ENCODE measurements at places on chromosomes 1 and 21. TPM values are rescaled to one million over a fixed set of nuclear protein-coding genes. Genes with fewer than 3 reads are reported as not detected.

Gene UBL4B
- total RNA-seq: not detected

Gene APCS
- total RNA-seq: not detected

Gene FTCD
- 0.92 TPM for total RNA-seq

Gene ESRRG
- 43.2 TPM for total RNA-seq

Gene OR10Z1
- not detected for total RNA-seq

Gene FOXO6
- 16.2 TPM for total RNA-seq

Gene TNFRSF4
- total RNA-seq: 2.9 TPM

Gene ST6GALNAC5
- 5.2 TPM for total RNA-seq

Gene SPRR2B
- total RNA-seq: not detected

GRCh38 chr1:93615582-93616150, 66.0 kb downstream of the BCAR3 start:
- no peak for DNase-seq

DNA sequence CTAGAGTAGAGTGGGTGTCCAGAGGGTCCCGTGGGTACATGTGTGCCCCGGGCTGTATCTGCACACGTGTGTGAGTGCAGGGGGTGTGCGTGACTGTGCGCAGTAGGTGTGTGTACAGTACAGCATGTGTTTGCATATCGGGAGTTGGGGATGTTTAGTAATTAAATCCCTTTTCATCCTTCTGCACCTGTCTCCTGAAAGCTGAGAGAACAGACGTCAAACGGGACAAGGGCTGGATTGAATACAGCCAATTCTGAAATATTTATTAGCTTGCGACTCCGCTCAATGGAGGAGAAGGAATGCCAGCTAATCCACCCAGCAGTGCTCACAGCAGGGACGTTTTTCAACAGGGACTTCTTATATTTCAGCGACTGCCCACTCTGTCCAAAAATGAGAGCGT, 44.7 kb upstream of the CASZ1 start:
- peak; percentile 79 for DNase-seq

DNA sequence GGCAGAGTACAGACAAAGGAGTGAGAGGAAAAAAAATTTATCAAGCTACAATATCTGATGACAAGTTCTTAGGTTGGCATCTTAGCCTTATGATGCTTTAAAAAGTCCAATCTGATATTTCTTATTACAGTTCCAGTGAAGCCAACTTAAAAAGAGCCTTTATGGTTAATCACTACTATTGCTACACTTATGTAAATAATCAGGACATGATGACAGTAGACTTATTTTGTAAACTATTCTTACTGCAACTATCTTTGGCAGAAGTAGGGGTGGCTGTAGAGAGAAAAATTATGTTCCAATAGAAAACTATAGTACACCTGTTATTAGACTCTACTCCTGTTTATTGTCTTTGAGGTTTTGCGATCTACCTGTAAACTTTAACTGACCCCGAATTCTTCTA, 25.8 kb upstream of the NUF2 start:
- no peak for DNase-seq

GRCh38 chr1:75233302-75233929, 99.2 kb downstream of the LHX8 start:
- DNase-seq: peak; percentile 40

DNA sequence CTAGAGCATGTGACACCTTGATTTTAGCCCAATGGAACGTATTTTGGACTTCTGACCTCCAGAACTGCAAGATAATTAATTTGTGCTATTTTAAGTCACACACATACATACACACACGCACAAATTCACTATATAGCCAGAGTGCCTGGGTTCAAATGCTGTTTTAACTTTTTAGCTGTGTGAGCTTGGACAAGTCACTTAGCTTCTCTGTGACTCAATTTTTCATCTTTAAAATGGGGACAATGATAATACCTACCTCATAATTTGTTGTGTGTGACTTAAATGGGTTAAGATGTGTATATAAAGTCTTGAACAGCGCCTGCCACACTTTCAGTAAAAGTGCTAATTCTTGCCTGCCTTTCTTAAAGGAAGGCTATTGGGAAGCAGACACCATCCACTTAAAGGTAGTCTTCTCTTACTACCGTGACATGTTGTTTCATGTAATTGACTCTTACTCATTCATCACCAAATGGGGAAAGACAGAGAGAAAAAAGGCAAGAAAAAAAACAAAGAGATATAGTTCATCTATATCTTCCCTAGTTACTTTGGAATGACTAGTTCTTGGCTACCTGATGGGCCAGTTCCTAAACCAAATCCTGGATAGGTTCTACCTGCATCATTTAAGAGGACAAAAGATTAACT, 56.3 kb downstream of the SLC30A7 start:
- no peak for DNase-seq

DNA sequence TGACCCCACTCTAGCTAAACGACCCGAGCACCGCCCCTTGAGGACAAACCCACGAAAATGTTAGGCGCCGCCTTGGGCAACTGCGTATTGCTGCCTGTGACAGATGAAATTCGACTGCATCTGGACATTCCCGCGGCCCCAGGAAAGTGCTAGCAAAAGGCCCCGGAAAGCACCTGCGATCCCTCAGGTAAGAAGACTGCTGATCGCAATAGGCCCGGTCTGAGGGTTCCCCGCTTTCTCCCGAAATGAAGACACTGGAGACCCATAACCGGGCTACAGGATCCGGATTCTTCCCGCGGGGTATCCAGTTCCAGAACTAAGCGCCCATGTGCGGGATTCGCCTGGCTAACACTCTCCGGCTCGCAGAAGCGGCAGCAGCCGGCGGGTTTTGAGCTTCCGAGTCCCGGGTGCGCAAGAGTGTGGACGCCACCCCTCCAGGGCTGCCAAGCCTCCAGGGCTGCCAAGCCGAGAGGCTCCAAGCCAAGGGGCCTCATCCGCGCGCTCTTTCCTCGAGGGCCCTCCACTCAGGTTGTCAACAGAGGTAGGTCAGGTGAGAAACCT, 157.9 kb upstream of the NBPF11 start:
- DNase-seq: no peak

- peak; percentile 19 for DNase-seq
Measured at GRCh38 chr1:168319691-168320090, 39.0 kb downstream of the TBX19 start.

DNA sequence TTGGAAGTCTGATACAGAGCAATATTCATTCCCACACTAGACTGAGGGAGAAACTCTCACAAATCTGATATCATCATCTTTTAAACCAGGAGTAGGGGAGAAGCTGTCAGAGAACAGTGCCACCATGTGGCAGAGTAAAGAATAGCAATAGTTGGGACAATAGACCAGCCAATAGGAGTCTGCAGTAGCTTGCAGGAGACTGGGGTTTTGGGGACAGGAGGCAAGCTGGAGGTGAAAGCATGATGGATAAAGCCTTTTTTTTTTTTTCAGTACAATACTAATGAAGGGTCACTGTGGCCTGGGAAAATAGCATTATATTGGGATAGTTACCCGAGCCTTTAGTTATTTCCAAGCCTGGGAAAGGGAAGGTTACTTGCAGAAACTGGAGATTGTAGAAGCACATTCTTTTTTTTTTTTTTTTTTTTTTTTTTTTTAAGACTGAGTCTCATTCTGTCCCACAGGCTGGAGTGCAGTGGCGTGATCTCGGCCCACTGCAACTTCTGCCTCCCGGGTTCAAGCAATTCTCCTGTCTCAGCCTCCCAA, 120.7 kb downstream of the S1PR1 start:
- DNase-seq: peak; percentile 86

GRCh38 chr1:107535091-107535490, 394.3 kb downstream of the NTNG1 start:
- peak; percentile 37 for DNase-seq

DNA sequence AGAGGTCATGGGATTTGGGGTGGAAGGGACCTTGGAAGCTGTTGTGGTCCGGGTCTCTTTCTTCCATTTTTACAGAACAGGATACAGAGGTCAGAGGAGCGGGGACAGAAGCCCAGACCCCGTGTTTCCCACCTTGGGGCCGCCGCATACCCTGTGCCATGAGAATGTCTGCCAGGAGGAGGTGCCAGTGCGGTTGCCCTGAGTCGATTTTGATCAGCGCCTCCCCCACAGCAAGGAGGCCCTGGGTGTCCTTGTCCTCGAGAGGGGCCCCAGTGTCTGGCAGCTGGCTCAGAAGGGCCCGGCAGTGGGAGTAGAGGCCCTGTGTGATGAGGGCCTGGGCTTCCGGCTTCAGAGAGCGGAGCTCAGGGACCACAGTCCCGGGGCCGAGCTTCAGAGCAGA, 12.3 kb upstream of the MMEL1 start:
- no peak for DNase-seq

- DNase-seq: no peak
Measured at GRCh38 chr1:103373991-103374390, 151.5 kb upstream of the RNPC3 start.

DNA sequence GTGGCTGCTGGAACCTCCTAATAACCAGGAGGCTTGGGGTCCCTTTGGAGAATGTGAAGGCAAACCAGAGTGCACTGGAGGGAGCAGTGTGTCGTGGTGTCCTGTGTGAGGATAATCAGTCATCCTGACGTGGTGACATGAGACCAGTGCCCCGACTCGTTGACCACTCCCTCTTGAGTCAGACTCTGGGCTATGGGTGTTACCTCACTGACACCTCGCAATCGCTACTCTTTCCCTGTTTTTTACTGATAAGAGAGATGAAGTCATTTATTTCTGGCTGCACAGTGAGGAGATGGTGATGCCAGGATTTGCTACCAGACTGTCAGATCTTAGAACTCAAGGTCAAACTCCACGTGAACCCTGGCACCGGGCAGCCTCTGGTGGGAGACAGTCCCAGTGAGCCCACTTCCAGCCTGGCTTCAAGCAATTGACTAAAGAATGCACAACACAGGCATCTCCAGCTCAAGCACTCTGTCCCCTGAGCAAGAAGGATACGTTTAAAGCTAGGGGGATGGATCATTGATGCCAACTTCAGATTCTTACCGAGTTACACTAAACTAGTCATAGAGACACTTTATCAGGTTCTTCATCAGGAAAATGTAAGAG, 30.3 kb downstream of the UBASH3A start:
- DNase-seq: no peak

- no peak for DNase-seq
Measured at GRCh38 chr1:151644001-151644400, 32.2 kb downstream of the SNX27 start.

DNA sequence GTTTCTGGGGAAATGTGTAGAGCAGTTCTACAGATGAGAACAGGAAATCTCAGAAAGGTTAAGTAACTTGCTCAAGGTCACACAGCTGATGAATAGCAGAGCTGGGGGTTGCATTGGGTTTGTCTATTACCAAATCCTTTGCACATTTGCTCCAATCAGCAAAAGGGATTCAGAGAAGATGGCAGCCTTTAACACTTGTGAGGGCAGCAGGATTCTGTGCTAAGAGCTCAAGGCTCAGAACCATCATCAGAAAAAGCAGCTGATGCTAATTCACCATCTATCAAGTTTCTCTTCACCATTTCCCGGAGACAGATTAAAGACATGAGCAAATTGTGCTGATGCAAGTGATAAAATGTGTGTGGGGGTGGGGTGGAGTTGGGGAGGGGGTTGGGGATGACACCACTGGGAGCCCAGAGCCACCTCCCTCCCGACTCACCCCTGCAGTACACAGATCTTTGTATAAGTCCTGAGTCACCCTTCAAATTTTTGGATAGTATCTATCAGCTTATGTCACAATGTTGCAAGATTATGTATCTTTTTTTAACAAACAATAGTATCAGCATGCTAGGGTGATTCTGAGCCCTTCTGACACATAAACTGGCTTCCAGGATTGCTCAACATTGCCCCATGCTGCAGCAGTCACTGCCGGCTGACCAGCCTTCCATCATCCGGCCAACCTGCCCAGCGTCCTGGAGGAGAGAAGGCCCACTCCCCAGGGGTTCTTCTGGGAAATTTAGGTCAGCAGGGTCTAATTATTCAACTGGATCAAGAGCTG, 2.8 kb upstream of the SPSB1 start:
- DNase-seq: no peak

GRCh38 chr1:202034683-202035462, 24.5 kb downstream of the ELF3 start:
- DNase-seq: peak; percentile 76

DNA sequence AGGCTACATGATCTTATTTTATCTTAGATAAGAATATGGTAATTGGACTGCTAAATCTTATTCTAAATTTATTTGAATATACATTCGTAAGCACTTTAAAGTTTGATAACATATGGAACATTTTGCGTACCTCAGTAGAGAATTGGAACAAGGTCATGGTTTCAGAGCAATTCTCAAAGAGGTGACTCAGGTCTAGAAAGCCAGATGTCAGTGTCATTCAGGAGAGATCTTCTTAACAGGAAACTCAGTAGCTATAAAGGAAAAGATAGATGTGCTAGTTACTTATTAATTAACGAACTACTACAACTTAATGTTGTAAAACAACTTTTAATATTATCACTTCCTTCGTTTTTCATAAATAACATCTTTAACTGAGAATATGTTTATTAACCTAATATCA, 142.5 kb downstream of the USP25 start:
- DNase-seq: no peak

DNA sequence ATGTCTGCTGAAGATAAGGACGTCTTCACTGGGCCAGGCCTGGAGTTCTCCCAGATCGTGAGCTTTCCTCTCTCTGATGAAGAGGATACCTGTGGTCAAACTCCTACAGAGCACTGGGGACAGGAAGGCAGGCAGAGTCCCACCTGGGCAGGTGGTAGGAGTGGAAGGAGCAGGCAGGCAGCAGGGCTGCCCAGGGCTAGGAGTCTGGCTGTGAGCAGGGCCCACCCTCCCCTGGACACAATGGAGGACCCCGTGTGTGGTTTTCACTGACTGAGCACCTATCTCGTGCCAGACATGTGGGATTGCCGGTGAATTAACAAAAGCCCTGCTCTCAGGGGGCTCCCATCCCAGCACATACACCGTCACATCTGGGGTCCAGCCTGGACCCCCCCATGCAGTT, 4.9 kb upstream of the SAMD11 start:
- DNase-seq: no peak

Data from tongue (tissue), 3 donors.